ENCODE measurements at places on chromosomes 6 and 20.

- DNase-seq: no peak
Observed at GRCh38 chr6:86934365-86934764, 3.0 kb upstream of the HTR1E start.

- DNase-seq: no peak
Observed at GRCh38 chr6:162833776-162834175, 106.0 kb downstream of the PACRG start.

DNA sequence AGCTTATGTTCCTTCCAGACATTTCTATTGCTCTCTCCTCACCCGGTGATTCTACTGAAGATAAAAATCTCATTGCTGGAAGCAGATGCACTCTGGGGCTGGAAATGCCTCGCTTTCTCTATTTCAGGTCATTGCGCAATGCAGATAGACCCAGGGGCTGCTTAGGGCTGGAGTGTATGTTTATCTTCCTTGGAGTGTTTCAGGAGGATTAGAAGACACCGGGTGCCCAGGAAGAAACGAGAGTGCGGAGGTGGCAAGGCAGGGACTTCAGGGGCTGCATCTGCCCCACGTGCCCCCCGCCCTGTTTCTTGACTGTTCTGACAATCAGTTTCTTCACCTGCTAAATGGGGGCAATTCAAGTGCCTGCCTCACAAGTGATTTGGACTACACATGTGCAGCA, 45.6 kb upstream of the IYD start:
- no peak for DNase-seq

DNA sequence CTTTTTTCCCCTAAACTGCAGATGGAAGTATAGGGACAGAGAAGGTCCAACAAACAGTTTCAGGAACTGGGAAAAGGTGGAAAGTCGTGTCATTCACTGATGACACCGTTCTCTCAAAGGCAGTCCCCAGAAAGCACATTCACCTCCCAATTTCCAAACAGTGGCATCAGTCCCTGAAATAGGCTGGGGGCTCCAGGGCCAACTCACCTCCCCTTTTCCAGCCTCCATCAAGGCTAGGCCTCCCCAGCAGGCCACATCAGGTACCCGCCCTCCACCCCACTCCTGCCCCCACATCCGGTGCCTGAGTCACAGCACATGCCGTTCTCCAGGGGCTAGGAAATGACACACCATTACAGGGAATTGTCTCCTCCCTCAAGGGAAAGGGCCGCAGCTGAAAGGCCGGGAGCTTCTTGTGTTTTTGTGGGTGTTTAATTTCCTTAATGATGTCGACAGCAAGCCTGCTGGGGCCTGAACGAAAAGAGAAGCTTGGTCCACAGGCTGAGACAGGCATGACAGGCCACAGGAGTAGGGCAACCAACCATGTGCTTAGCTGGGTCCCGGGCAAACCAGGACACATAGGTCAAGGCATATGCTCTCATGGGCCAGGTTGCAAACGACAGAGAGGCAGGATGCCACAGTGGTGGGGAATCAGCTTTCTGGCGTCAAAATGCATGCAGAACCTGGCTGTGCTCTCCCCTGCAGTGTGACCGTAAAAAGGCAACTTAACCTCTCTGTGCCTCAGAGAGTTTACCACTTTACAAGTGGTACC, 39.2 kb downstream of the ZMYND8 start:
- DNase-seq: peak; percentile 33

DNA sequence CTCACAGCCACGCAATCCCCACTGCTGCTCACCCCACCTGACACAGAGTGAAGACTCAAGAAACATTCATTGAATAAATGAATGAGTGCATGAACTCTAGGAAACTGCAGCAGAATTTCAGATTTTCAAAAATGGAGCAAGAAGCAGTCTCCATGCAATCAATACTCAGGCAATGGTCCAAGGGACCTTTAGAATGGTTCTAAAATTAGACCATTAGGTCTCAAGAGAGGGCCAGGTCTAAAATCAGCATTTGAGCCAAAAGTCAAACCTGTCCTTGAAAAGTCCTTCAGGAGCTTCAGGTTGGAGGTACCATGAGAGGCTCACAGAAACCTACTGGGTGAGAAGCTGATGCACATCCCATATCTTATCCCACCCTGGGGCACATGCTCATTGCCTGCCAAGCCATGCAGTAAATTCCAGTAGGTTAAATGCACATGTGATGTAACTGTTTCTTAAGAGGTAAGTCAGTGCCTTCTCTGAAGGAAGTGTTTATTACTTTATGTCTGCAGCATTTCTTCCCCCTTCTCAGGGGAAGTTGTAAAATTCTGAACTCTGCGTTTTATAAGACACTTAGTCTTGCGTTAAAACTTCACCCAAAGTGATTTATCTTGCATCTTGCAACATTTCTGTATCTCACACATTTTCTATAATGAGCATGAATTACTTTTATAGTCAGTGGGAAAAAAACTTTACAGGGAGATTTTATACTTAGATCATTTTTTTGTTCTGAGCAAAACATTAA, 126.6 kb downstream of the ADAT2 start:
- DNase-seq: no peak
